ENCODE measurements at places on chromosomes 3 and 15.

- DNase-seq: no peak
Measured at GRCh38 chr3:138465925-138466324, 31.5 kb downstream of the ESYT3 start.

- no peak for DNase-seq
Measured at GRCh38 chr3:45927881-45928280, 15.4 kb upstream of the CXCR6 start.

- DNase-seq: no peak
Measured at GRCh38 chr15:88900309-88900981, 5.1 kb upstream of the HAPLN3 start.

- no peak for DNase-seq
Measured at GRCh38 chr3:17845026-17845812, 102.8 kb upstream of the TBC1D5 start.

DNA sequence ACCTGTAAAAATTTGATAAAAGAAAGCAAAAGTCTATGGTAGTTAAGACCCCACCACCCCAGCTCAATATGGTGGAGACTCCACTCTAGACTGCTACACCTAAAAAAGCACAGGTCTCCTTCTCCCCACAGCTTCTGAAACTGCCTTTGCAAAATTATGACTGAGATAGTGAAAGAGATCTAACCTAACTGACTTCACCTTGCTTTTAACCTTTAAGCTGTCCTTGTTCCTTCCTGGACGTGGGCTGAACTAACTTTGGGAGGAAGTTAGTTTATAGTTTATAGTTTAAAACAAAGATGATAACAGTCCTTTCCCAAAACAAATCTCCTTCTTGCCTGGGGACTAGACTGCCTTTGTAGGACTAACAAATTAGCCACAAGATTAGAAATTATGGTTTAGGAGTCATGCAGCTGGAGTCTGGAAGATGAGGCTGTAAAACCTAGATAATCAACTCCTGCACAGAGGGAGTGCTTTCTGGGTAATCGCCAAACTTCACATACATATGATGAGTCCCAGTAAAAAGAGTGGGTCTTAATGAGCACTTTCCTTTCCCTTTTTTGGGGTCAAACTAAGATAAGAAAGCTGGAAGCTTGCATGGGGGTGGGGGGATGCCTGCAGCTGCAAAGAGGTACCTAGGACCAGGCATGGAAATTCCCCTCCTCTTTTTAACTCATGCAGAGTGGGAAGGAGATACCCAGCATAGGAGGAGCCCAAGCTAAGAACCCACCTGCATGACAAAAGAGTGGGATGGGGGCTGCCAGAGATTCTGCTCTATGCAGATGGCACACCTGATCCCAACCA is 17.5 kb downstream of the CCR8 start:
- DNase-seq: no peak

DNA sequence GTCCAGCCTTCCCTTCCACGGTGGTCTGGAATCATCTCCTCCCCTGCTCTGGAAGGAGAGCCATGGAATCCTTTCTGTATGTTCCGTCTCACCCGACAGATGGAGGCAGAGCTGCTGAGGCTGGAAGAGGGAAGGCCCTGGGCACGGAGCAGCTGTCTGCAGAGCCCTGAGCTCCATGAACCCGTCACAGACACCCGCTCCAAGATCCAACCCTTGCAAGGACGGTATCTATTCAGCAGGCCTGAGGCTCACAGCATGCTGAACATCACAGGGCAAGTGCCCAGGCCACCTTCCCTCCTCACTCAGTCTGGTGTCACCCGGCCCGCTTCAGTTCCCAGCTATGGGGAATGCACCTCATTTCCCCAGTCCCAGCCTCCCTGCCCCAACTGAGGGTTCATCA is 103.9 kb downstream of the LRIG1 start:
- no peak for DNase-seq

DNA sequence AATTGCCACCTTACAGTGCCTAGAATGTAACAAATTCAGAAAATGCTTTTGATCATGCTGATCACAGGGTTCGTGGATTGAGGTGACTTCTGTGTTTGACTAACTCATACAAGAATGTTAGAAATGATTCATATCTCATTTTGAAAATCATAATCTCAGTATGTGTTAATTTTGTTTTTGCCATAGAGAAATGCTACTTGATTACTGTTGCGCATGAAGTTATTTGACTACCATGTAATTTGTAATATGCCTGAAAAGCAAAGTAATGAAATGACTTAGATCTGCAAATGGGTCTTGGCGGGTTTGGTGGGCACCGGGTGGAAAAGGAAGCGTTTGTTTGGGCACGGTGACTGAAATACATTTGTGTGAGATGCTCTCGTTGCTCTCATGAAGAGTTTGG is 173.6 kb upstream of the BHLHE40 start:
- no peak for DNase-seq

DNA sequence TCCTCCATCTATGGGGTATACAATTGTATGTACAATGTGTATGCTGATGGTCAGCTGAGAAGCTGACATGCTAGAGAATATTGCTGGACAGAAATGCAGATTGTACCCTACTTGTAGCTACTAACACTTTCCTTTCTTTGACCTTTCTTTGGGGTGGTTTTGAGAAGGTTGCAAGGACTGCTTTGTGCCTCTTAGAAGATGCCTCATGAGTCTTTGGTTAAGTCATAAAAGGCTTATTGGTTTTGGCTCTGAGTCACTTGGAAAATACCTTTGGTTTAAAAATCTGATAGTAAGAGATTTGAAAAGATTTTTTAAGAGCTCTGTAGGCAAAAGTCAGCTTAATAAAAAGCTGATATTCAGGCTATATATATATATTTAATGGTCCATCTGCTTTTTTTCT is 71.5 kb downstream of the ZMAT3 start:
- no peak for DNase-seq

DNA sequence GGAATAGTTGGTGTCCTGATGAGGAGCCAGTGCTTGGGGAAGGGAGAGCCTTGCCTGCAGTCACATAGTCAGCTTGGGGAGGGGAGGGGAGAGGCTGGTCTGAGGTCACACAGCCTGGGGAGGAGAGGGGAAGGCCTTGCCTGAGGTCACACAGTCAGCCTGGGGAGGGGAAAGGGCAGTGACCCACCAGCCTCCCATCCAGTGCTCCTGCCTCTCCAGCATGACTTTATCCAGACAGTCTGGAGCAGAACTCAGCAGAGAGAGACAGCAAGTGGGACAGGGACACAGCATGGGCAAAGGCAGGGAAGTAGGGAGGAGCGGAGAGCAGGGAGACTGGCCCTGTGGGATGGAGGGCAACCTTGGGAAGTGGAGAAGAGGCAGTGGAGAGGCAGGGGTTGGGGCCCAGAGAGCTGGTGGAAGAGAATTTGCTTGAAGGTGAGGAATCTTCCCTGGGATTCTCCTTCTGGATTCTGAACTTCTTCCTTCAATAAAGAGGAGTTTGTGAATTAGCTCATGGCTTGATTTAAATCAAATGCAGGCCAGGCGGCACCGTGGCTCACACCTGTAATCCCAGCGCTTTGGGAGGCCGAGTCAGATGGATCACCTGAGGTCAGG is 64.5 kb downstream of the CORO2B start:
- no peak for DNase-seq

GRCh38 chr15:75349851-75350588 is 3.2 kb downstream of the NEIL1 start:
- peak; percentile 51 for DNase-seq

DNA sequence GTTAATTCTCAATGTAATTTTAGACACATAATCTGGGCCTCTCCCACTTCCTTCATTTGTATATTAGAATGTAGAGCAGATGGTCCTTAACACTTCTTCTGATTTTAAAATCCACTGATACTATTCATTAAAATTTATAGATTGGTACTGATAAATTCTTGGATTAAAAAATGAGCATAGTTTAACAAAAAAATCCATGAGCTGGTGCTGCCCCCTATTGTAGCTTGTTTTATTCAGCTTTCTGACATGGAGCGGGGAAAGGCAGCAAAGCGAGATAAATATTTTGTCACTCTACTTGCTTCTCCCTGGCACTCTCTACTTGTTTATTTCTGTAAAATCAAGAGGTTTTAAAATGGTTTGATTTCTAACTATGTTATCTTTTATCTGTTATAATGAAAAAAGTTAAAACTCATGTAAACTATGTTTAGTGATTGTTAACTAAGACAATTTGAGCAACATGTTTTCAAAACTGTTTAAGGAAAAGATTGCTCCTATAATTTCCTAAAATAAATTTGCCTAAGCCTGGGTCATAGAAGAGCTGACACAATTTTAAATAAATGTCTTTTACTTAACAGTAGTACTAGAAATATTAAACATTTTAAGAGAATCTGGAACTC is 26.5 kb upstream of the PLOD2 start:
- no peak for DNase-seq
